ENCODE measurements at places on chromosomes 11 and 22. TPM values are rescaled to one million over a fixed set of nuclear protein-coding genes. Genes with fewer than 3 reads are reported as not detected.
A peak's percentile ranks its signal among the peaks of the same experiment; 100 is the strongest.

- DNase-seq: no peak
Measured at GRCh38 chr11:85791409-85791990, 19.4 kb downstream of the SYTL2 start.

DNA sequence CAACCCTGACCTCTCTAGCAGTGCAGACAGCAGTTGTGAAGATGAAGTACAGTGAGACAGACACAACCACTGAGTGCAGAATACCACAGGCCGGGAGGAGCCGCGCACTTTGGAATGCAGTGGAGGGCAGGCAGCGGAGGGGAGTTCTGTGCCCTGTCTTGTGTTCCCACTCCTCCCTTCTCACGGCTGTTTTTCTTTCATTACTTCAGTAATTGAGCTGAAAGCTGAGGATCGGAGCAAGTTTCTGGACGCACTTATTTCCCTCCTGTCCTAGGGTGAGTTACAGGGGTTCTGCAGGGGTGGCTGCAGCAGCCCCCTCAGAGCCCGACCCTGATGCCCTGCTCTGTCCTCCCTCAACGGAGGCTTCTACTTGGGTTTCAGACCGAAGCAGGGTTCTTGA, 5.6 kb downstream of the CLDN5 start:
- DNase-seq: no peak

DNA sequence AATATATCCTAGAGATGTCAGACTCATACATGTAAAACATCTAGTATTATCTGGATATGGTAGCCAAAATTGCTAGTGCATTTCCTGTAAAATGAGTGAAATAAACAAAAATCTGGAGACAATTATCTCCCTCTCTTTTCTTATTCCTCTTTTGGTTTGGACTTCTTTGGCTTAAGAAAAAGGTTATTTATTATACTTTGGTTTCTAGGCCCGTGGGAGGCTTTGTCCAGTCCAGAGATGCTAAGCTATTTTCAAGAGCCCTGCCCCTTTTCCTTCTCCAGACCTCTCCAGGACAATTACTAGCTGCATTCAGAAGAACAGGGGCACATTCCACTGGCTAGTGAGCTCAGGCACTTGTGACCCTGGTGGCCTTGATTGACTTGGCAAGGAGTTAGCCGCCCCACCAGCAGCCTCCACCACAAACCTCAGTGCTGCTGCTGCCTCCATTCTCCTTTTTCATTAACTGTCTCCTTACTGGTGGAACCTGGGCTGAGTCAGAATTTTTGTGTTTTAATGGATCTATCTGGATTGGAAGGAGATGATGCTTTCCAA, 747.3 kb upstream of the TENM4 start:
- DNase-seq: no peak

- DNase-seq: no peak
Measured at GRCh38 chr22:43308060-43308830, 34.9 kb downstream of the SCUBE1 start.

GRCh38 chr22:30290342-30291057, 1.2 kb upstream of the CASTOR1 start:
- no peak for DNase-seq

- peak; percentile 12 for DNase-seq
Measured at GRCh38 chr11:23540101-23540561, 679.9 kb upstream of the CCDC179 start.

- DNase-seq: peak; percentile 22
Measured at GRCh38 chr11:122100037-122100755, 15.8 kb downstream of the BLID start.

- DNase-seq: no peak
Measured at GRCh38 chr22:37187552-37187890, 526 bp downstream of the C1QTNF6 start.

DNA sequence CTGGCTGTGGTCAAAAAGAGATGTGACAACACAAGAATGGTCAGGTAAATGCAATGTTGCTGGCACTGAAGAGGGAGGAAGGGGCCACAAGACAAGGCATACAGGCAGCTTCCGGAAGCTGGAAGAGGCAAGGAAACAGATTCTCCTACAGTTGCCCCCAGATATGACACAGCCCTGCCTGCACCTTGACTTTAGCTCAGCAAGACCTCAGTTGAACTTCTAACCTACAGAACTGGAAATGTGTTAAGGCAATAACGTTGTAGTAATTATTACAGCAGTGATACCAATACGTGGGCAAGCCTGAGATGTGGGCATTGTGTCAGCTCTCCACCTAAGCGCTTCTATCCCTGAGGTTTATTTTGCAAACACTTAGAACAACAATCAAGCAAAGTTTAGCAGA, 4.2 kb upstream of the KIAA0930 start:
- no peak for DNase-seq

- DNase-seq: no peak
Measured at GRCh38 chr11:86722006-86722405, 49.6 kb upstream of the ME3 start.

GRCh38 chr11:26599425-26599824, 27.4 kb upstream of the MUC15 start:
- DNase-seq: no peak

- no peak for DNase-seq
Measured at GRCh38 chr22:26374391-26375026, 54.6 kb upstream of the ASPHD2 start.

DNA sequence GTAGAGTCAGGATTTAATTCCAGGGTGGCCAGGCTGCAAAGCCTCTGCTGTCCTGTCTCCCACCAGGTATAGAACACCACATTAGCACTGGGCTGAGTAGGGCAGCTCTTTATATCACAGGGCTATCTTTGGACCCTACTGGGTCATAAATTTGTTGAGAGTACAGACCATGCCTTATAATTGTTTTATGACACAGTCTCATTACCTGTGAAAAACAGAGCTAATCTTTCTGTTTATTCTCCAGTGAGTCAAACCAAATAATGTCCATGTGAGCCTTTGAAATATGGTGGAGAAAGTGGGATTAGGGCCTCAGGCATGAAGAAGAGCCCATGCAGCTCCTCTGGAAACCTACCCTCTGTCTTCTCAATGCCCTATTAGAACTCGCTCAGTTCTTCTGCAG, 49.6 kb upstream of the KIRREL3 start:
- no peak for DNase-seq

- no peak for DNase-seq
Measured at GRCh38 chr22:42948294-42948693, 66.7 kb downstream of the PACSIN2 start.

The MACROD1 gene
- total RNA-seq: 22.1 TPM

The DERL3 gene
- 5.7 TPM for total RNA-seq

Data from neural crest cell (in vitro differentiated cells).